ENCODE measurements at places on chromosomes 11 and 22.

GRCh38 chr11:116457336-116458007, 315.3 kb downstream of the BUD13 start:
- DNase-seq = no peak

DNA sequence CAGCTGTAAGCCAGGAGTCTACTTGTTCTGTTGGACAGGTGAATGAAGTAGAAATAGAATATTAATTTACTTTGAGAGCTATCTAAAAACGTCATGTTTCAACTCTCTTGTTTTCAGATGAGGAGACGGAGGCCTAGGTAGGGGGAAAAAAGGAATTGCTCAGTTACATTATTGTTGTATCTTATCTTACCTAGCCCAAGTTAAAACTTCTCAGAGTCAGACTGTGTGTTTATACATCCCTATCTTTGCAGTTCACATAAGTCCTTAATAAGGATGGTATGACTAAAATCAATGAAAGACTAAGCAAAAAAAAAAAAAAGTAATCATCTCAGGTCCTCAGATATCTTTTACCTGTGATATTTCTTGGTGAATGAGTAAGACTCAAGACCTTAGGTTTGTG, 62.8 kb downstream of the TEAD1 start:
- DNase-seq = no peak

DNA sequence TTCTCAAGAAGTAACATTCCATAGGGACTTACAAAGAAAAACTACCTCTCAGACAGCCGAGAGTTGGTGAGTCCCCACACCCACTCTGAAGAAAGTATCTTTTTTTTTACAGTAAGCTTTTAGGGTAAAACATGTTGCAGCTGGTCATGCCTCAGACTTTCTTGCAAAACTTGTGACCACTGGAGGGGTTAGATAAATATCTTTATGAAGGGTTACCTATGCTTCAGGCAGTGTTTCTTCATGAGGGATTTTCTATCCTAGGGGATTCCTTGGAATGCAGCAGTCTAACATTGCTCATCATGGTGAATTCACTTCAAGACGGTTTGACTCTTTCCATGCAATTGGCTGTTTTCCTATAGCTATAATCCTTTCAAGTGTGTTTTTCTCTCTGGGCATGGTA, 20.8 kb upstream of the SNX19 start:
- DNase-seq = no peak

- DNase-seq = no peak
Observed at GRCh38 chr11:33500861-33501479, 199.7 kb downstream of the C11orf91 start.

DNA sequence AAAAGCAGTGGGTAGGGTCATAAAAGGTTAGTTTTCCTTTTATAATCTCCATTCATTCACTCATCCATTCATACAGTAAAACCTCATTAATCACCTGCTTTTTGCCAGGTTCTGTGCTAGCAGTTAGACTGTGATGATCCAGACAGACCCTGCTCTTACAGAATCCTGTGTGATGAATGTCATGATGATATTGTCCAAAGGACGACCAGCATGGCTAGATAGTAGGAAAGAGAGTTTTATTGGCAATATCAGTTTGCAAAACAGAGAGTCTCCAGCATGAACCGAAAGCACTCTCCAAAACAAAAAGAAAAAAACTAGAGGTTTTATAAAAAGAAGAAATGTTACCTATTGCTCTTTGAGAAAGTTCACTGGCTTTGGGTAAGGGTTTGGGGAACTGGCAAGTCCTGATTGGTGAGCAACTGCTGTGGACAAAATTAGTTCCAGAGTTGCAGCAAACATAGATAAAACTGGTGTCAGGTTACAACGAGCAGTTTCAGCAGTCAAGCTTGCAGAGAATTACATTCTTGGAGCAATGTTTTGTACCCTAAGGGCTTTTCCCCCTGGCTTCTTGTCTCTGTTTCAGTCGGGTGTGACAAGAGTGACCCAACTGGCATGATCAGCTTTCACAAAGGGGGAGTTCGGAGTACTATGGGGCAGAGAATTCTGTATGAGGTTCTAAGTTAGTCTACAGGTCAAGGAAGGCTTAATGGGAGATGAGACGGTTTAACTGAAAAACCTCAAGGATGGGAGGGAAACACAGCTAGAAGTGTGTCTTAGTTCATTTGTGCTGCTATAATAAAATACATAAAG, 58.3 kb downstream of the HSD17B12 start:
- DNase-seq = no peak

- DNase-seq = no peak
Observed at GRCh38 chr11:83035070-83035854, 36.4 kb downstream of the RAB30 start.

DNA sequence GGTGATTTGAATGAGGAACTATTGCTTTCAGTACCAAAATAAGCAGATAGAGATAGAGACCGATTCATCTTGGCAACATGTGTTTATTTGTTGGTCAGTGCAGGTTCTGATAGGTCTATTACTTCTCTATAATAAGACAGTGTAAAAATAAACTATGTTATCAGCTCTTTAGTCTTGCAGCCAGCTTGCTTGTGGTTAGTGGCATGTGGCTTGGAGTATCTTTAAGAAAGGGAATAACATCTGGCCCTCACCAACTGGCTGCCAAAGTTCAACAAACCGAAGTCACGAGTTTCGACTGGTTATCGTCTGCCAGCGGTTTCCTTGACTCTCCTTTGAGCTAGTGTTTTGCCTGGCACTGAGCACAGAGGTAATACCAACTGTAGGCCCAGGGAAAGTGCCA, 71.8 kb downstream of the CTTN start:
- no peak for DNase-seq
